Kidney epithelial cell (primary cell): ENCODE measurements at places on chromosomes 6 and 20. TPM values are rescaled to one million over a fixed set of nuclear protein-coding genes. Genes with fewer than 3 reads are reported as not detected.

The R3HDML gene
- total RNA-seq, result not detected in 2 replicates

The PNLDC1 gene
- total RNA-seq, result not detected in 2 replicates

The PHACTR2 gene
- 19.6 and 29.4 TPM in 2 replicates for total RNA-seq

The FNDC11 gene
- total RNA-seq, result 0.68 and 1.1 TPM in 2 replicates

The BPIFB1 gene
- total RNA-seq, result not detected in 2 replicates

The COL21A1 gene
- total RNA-seq, result not detected in 2 replicates

The PRDM13 gene
- total RNA-seq, result 0.04 TPM in 1 of 2 replicates, not detected in the other

The OPRM1 gene
- total RNA-seq, result not detected in 2 replicates

The CRISP2 gene
- total RNA-seq, result not detected in 2 replicates

The TMC2 gene
- not detected in 2 replicates for total RNA-seq

The DPPA5 gene
- not detected in 2 replicates for total RNA-seq

The TGM2 gene
- 115 and 135 TPM in 2 replicates for total RNA-seq

The PPP1R16B gene
- 0.13 and 0.14 TPM in 2 replicates for total RNA-seq

The PPIL4 gene
- total RNA-seq, result 26.5 and 34.6 TPM in 2 replicates

The HSPA12B gene
- total RNA-seq, result 0.08 and 0.68 TPM in 2 replicates

The GHRH gene
- total RNA-seq, result not detected in 2 replicates

The MRAP2 gene
- total RNA-seq, result not detected in 2 replicates

The RAET1L gene
- total RNA-seq, result 1.5 and 1.8 TPM in 2 replicates

The CHRNA4 gene
- total RNA-seq, result not detected in 2 replicates

The DTNBP1 gene
- total RNA-seq, result 11.0 and 18.2 TPM in 2 replicates

The NMBR gene
- not detected in 2 replicates for total RNA-seq

The TINAG gene
- total RNA-seq, result 0.75 and 1.3 TPM in 2 replicates
